ENCODE measurements at places on chromosomes 12 and 14.

GRCh38 chr14:102474934-102475333 is 34.6 kb downstream of the ANKRD9 start:
- no peak for DNase-seq

- no peak for DNase-seq
Measured at GRCh38 chr12:125254856-125255255, 189.6 kb downstream of the AACS start.

GRCh38 chr12:114847441-114848035 is 163.6 kb upstream of the TBX3 start:
- DNase-seq, result no peak

DNA sequence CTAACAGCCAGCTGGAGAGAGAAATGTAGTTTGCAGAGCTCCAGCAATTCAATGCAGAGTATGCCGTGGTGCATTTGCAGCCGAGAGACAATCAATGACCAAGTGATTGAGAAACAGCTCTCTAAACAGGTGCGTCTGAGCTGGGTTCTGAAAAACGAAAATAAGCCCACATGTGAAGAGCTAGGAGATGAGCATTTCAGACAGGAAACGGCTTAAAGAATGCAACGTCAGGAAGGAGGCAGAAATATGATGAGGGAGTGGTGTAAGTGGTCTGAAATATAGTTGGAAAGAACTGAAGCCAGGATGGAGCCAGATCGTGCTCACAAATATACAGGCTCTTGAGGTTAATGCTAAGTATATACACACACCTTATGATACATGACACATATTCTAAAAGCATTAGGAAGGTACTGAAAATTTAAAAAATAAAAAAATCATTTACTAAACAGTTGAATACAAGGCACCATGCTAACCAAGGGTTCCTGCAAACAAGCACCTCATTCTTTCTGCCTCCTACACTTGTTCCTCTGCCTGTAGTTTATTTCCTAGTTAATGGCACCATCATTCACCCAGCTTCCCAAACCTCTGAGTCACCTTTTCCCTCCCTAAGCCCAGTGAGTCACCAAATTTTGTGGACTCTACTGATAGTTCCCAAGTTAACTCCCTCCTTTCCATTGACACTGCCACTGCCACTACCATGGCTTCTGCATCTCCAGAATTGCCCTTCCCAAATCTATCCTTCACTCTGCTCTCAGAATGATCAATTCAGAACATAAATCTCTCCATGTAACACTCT is 2.3 kb upstream of the GARIN2 start:
- DNase-seq, result no peak

DNA sequence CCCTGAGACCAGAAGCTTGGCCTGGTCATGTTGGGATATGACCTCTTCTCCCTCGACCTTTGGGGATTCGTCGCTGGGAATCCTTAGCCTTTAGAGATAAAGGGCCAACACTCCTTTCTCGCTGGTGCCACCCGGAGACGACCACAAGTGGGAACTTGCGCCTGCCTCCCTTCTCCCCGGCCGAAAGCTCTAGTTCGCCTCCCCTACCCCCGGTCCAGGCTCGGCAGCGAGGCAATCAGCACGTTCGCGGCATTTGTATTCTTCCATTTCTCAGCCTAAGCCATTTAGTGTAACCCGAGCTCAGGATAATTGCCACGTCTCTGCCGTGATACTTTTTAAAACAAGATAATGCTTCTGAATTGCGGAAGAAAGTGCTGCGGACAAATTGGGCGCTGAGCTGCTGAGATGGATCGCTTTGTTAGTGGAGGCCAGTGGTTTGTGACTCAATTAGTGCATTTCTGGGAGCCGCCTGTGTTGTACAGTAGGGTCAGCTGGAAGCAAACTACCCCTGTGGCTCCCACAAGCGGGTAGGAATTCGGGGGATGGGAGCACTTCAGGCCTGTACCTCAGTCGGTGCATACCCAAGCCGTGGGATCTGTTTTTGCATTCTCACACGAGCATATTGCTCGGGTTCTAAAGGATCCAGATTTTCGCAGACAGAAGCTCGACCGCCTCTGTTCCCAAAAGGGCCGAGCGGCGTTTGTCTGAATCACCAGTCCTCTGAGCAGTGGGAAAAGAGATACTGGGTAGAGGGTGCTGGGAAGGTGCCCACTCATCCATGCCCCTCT is 6.8 kb upstream of the SIX1 start:
- DNase-seq, result no peak

- no peak for DNase-seq
Measured at GRCh38 chr12:104280717-104281458, 22.7 kb upstream of the EID3 start.

DNA sequence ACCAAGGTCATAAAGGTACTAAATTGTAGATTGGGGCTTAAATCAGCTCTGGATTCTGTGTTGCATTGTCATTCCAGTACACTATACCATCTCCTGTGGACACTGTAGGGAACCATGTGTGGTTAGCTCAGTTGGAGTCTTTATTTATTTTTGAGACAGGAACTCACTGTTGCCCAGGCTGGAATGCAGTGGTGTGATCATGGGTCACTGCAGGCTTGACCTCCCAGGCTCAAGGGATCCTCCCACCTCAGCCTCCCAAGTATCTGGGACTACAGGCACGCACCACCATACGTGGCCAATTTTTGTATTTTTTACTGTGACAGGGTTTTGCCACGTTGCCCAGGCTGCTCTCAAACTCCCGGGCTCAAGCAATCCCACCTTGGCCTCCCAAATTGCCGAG is 6.7 kb downstream of the PAPOLA start:
- no peak for DNase-seq

- peak; percentile 59 for DNase-seq
Measured at GRCh38 chr12:132771126-132771838, 9.7 kb upstream of the ANKLE2 start.

- no peak for DNase-seq
Measured at GRCh38 chr12:30796313-30796780, 41.6 kb upstream of the CAPRIN2 start.

- DNase-seq, result no peak
Measured at GRCh38 chr14:29800961-29801360, 126.7 kb downstream of the PRKD1 start.

DNA sequence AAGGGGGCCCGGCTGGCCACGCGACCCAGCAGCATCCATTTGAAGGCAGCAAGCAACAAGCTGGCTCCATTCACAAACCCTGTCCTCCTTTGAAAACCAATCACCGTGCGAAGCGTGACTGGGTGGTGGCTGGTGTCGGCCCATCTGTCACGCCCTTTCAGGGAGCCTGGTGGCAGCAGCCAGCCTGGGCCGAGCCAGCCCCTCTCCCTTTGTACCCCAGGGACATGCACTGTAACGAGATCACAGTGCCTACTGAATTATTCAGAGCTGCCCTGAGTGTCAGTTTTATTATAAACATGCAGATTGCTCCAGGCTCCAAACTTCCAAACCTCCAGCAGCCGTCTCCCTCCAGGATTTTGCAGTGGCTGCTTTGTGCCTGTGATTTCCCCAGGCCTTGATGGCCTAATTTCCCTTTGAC is 22.3 kb upstream of the CTDSP2 start:
- no peak for DNase-seq

DNA sequence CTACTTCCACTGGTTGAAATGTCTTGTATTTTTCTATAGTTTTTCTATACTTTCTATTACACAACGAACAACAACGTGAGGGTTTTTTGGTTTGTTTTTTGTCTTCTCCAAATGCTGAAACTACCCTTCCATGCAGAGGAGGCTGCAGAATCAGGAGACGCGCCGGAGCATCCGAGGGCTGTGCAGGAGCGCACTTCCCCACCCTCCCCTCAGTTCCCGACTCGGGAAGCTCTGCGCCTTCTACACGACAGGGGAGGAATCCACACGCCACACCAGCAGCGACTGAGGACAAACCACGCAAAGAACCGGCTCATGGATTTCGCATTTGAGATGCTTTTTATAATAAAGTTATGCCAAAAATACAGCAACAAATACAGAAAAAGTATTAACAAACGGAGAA is 30.9 kb downstream of the SLC15A4 start:
- no peak for DNase-seq

DNA sequence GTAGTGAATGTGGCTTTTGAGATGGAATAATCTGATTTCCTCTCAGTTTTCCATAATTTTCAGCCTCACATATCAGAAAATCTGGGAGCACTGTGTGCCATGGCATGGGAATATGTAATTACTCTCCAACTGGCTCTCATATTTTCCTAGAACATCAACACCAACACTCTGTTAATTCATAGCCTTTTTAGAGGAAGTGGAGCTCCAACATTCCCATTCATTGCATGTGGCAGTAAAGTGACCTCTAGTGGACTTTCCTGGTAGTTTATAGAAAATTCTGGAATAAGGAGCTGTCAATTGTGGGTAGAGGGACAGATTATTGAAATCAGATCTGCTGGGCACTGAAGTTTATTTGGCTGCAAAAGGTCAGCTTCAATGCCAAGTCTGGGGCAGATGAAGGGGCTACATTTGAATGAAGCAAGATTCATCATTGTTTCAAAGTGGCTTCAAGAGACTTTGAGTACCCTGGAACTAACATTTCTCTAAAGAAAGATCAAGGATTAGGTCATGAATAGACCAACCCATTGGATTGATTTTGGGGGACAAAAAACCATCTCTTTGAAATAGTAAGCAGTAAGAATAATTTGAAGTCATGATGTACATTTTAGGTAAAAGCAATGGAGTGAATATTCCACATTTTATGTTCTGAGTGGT is 23.6 kb upstream of the USP44 start:
- DNase-seq, result no peak

GRCh38 chr12:80235944-80236343 is 136.6 kb downstream of the OTOGL start:
- no peak for DNase-seq

GRCh38 chr12:58242796-58243630 is 301.6 kb downstream of the ATP23 start:
- DNase-seq, result no peak

- no peak for DNase-seq
Measured at GRCh38 chr14:29925101-29925722, 2.4 kb downstream of the PRKD1 start.

GRCh38 chr14:102630881-102631280 is 38.4 kb downstream of the RCOR1 start:
- DNase-seq, result no peak

GRCh38 chr12:59937148-59937547 is 341.3 kb downstream of the SLC16A7 start:
- no peak for DNase-seq

GRCh38 chr12:93790472-93791152 is 113.4 kb downstream of the CRADD start:
- no peak for DNase-seq

DNA sequence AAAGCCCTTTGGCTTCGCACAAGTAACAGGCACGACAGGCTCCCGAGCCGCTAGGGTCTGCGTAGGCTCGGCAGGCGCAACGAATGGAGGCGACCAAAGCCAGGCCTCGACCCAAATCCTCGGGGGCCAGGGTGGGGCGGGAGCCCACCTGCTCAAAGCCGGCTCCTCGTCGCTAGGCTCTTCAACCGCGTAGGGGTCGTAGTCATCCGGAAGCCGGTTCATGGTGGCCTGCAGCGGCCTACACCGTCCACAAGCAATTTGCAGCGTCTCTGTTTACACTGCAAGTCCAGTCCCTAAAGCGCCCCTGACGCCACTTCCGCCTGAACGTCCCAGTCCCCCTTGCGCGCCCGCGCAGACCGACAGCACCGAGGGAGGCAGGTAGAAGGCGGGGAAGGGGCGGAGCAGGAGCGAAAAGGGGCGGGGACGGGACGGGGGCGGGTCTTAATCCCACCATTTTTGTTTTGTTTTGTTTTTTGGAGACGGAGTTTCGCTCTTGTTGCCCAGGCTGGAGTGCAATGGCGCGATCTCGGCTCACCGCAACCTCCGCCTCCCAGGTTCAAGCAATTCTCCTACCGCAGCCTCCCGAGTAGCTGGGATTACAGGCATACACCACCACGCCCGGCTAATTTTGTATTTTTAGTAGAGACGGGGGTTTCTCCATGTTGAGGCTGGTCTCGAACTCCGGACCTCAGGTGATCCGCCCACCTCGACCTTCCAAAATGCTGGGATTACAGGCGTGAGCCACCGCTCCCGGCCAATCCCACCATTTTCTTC is at the start of gene EAPP:
Gene EAPP, minus strand, starts transcription at position 295 of the 774 bp plus-strand sequence. Its CDS starts 73 bp downstream, at position 222.
- DNase-seq, result peak; percentile 98

DNA sequence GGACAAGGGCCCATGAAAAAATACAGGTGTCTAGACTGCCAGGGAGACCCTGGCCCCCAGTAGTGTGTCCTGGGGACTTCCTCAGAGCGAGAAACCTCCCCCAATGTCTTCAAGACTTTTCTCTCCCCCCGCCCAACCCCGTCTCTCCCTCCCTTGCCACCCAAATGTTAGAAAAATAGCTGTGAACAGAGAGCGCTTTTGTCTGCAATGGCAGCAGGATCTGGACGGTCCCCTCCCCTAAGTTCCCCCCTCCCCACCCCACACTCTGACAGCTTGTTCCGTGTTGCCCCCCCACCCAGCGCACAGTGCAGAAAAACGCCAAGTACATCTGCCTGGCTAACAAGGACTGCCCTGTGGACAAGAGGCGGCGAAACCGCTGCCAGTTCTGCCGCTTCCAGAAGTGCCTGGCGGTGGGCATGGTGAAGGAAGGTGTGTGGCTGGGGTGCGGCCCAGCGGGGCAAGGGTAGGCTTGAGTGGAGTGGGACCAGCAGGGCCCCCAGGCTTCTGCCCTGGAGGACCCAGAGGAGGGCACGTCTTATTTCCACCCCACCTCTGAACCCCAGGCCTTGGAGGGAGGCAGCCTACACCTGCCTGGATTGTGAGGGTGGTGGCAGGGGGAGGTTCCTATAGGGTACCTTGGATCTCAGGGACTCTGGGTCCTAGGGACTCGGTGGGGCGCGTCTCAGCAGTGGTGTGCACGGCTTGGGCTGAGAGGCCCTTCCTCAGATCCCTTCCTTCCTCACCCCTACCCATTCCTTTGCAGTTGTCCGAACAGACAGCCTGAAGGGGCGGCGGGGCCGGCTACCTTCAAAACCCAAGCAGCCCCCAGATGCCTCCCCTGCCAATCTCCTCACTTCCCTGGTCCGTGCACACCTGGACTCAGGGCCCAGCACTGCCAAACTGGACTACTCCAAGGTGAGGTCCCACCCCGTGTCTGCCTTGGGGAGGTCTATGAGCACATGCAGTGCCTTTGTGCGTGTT is 4.8 kb downstream of the NR4A1 start:
- DNase-seq, result no peak

- DNase-seq, result no peak
Measured at GRCh38 chr14:61365667-61366212, 44.4 kb downstream of the PRKCH start.

- DNase-seq, result no peak
Measured at GRCh38 chr14:73977896-73978295, 27.8 kb downstream of the COQ6 start.

GRCh38 chr12:608921-609320 is 54.3 kb downstream of the NINJ2 start:
- no peak for DNase-seq

- no peak for DNase-seq
Measured at GRCh38 chr12:96824074-96824837, 82.8 kb upstream of the NEDD1 start.

- no peak for DNase-seq
Measured at GRCh38 chr12:112010415-112011344, 2.3 kb downstream of the TMEM116 start.

DNA sequence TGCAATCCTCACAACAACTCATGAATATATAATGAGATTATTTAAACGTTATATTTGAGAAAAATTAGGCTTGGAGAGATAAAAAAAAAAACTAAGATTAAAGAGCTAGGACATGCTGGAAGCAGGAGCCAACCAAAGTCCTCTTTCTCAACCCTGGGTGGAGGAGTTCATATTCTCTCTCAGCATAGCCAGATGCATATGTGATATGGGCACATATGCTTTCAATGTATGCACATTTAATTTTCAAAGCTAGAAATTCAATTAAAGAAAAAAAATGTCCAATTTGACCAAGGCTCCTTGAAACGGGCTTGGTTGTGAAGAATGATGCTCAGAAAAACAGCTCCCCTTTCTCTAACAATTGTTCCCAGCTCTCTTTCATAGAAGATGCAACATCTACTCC is 61.9 kb upstream of the GRIP1 start:
- DNase-seq, result no peak

- no peak for DNase-seq
Measured at GRCh38 chr14:66380143-66380542, 106.0 kb upstream of the CCDC196 start.

All from activated CD8-positive, alpha-beta memory T cell treated with anti-CD3 and anti-CD28 coated beads, Interleukin-2, amount 10 ng/mL, durations not matched to agents 7 days and 5 days (primary cell).